Stimulated activated CD4-positive, alpha-beta T cell treated with anti-CD3 and anti-CD28 coated beads, TNF-alpha, amount 100 ng/mL, for 4 hours (primary cell): ENCODE measurements at places on chromosomes 13 and 19.

DNA sequence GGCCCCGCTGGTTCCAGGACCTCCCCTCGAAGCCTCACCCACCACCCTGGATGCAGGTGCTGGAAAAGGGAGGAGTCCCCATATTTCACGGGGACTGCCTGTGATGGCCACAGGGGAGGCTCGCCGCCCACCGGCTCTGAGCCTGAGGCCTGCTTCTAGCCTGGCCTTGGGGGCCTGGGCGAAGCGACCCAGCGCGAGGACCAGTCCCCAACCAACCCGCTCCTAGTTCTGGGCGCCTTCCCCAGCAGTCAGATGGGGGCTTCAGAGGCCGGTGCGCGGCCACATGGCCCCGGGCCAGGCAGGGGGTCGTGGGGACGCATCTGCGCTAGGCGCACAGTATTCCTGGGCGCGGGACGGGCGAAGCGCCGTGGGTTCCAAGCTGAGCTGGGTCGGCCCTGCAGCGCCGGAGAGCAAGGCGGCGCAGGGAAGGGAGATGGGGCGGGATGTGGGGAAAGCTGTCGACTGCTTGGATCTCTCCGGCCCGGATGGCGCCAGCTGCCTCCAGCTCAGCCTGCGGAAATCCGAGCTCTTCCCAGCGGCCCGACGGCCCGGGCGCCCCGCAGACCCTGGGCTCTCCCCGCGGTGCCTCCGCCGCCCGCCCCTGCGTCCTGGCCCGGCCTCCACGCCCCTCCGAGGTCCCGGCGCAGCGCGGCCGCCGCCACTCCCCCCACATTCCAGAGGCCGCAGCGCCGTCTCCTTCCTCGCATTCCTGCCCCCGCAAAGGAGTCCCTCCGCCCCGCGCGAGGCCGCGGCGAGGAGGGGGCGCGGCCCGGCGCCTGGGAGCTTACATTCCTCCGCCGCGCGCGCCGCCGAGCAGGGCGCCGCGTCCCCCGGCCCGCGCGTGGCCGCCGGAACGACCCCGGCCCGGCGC lies at the start of gene WTIP:
Gene WTIP (plus strand): TSS at position 788 of the 871 bp plus-strand sequence. CDS start 217 bp downstream, outside the sequence.
- no peak for DNase-seq

DNA sequence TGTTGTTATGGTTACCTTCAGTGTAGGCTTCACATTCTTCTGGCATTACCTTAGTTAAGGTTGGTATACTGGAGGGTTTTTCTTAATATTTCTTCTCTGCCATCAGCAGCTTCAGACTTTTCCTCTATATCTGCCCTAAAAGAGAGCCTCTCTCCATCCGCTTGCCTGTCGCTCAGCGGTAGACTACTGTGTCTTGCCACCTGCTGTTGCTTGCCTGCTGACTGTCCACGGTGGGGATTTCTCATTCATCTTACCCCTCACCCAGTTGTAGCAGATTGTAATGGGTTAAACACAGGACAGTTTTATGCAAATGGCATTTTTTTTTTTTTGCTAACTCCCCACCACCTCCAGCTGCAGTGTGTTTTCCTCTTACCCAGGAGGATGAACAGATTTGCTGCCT lies 577.2 kb downstream of the SLITRK5 start:
- DNase-seq, result no peak

DNA sequence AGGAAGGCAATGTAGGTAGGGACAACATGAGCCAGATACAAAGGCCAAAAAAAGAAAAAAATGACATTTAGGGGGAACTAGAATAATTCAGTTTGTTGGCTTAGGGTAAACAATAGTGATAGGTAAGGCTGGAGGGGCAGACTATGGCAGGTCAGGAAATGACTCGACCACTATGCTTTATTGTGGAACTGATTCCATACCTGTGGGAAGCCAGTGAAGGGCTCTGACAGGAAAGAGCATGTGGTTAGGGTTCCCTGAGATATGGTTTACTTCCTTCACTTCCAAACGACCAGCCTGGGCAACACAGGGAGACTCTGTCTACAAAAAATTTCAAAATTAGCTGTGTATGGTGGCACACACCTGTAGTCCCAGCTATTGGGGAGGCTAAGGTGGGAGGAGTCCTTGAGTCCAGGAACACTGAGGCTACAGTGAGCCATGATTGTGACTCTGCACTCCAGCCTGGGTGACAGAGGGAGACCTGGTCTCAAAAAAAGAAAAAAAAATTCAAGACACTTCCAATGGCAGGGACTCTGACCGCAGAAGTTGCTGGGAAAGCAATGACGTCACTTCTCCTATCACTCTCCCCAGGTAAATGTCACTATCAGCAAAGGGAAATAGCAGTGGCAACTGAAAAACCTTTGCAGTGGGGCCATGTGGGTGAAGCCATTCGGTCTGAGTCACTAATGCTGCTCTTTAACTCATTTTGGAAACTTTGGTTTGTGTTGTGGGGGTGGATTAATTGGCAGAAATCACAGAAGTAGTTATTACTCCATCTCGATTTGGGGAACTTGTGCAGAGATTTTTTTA lies 192.8 kb upstream of the TSC22D1 start:
- no peak for DNase-seq

DNA sequence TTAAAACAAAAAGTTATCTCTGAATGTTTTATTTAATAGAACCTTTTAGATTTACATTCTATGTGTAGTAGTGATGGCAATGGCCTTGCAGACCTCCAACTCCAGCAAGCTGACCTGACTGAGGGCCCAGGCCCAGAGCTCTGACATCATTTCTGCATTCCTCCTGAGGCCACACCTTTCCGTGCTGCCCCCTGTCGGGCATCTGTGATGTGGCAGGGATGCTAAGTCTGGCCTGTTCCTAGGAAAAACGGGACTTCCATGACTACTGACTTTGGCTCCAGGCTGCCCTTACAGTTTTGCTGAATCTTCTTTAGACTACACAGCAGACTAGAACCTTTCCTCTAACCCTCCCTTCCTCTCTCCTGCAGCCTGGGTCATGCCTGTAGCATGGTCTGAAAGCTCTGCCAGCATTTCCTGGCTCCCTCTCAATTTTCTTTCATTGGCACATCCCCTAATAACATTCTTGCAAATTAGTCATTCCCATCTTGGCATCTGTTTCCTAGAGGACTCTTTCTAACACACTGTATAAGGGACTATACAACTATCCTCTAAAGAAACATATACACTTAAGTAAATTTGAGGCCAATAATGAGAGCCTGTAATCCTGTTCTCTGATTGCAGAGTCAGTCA lies 249.1 kb downstream of the GPC5 start:
- no peak for DNase-seq

DNA sequence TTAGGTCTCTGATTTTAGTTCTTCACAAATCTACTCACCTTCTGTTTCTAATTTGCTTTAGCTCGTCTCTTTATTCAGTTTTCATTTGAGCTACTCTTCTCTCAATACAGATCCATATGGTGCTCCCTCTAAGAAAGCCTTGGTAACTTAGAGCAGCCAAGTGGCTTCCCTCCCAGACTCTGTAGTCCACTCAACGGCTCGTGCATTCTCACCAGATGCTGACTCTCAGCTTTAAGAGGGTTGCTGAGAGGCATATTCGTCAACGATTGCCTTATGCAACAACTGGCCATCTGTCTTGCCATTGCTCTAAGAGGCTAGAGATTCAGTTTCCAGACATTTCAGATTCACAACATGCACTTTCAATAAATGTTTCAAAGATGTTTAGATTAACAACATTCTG lies 785.8 kb upstream of the SLC10A2 start:
- no peak for DNase-seq
